ENCODE measurements at places on chromosomes 5 and 9. TPM values are rescaled to one million over a fixed set of nuclear protein-coding genes. Genes with fewer than 3 reads are reported as not detected.

Gene PCDHGA9
- not detected for total RNA-seq

Gene PIP5K1B
- total RNA-seq, result not detected

Gene PCDHB7
- total RNA-seq, result not detected

Gene EMB
- 5.4 TPM for total RNA-seq

Gene PCDHAC1
- 1.1 TPM for total RNA-seq

Gene MYOT
- total RNA-seq, result not detected

Gene PDGFRB
- 0.18 TPM for total RNA-seq

Gene ADAMTS6
- 0.12 TPM for total RNA-seq

Gene ZNF346
- 13.0 TPM for total RNA-seq

Gene NTNG2
- 3.6 TPM for total RNA-seq

Gene SLC25A2
- not detected for total RNA-seq

Gene SPEF2
- total RNA-seq, result 1.9 TPM

Gene ASTN2
- total RNA-seq, result 5.1 TPM

Gene GRM6
- total RNA-seq, result not detected

Gene DNAJC25
- 13.0 TPM for total RNA-seq

Gene SEMA6A
- total RNA-seq, result 0.21 TPM

Gene SLC36A2
- total RNA-seq, result not detected

Gene CNTNAP3B
- 16.6 TPM for total RNA-seq

Gene SPATA31C1
- total RNA-seq, result not detected

Gene ZBTB34
- total RNA-seq, result 3.3 TPM

Gene P4HA2
- total RNA-seq, result 35.8 TPM
